ENCODE measurements at places on chromosomes 13 and 19. TPM values are rescaled to one million over a fixed set of nuclear protein-coding genes. Genes with fewer than 3 reads are reported as not detected.

SIGLEC5 gene
- not detected for total RNA-seq

ZNF486 gene
- 2.3 TPM for total RNA-seq

CYP2A7 gene
- total RNA-seq, result not detected

PLIN3 gene
- 51.6 TPM for total RNA-seq

KDM4B gene
- total RNA-seq, result 49.1 TPM

GRCh38 chr19:18777301-18778075 is 13.6 kb downstream of the COMP start:
- H3K4me1 ChIP-seq, result no peaks in the 10 kb centered on the region
- no peak overlapping the region for H3K27ac ChIP-seq
- no peak overlapping the region for H3K4me3 ChIP-seq
- DNase-seq, result no peak
- H3K36me3 ChIP-seq, result no peaks in the 10 kb centered on the region
- H3K27me3 ChIP-seq, result no peaks in the 10 kb centered on the region

GRCh38 chr13:97223037-97223710 is 1.0 kb downstream of the MBNL2 start:
- peak overlapping the region; percentile 78 for H3K4me3 ChIP-seq
- peak overlapping the region; percentile 85 for H3K27ac ChIP-seq

DNA sequence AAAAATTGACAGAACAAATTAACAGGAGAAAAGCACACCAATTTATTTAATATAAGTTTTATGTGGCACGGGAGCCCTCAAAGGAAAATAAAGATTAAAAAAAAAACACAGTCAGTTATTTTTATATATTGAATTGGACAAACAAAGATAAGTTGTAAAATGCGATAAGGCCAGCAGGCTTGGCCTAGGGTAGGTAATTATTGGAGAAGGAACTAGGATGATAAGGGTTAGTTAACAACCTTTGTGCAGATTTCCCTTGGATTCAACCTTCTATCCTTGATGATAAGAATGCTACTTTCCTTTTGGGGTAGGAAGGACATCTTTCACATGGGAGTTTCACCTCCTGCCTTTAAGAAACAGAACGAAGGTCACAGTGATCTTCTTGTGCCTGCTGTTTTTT is 252.8 kb downstream of the SHISA2 start:
- H3K4me3 ChIP-seq, result no peak overlapping the region
- no peaks in the 10 kb centered on the region for H3K4me1 ChIP-seq
- no peak overlapping the region for H3K27ac ChIP-seq
- DNase-seq, result no peak
- no peaks in the 10 kb centered on the region for H3K36me3 ChIP-seq
- no peaks in the 10 kb centered on the region for H3K27me3 ChIP-seq

- peaks cover 38% of the 10 kb centered on the region for H3K4me1 ChIP-seq
- no peak overlapping the region for H3K4me3 ChIP-seq
- no peak overlapping the region for H3K27ac ChIP-seq
- H3K36me3 ChIP-seq, result no peaks in the 10 kb centered on the region
- no peak for DNase-seq
These were observed 43.8 kb downstream of the ESD start for GRCh38 chr13:46753137-46753536.

GRCh38 chr13:31851216-31851615 is 111.9 kb downstream of the RXFP2 start:
- no peaks in the 10 kb centered on the region for H3K4me1 ChIP-seq

GRCh38 chr13:26585136-26585535 is 27.7 kb downstream of the WASF3 start:
- H3K4me1 ChIP-seq, result peaks cover 30% of the 10 kb centered on the region
- no peak for DNase-seq
- no peaks in the 10 kb centered on the region for H3K27me3 ChIP-seq
- H3K4me3 ChIP-seq, result no peak overlapping the region
- no peak overlapping the region for H3K27ac ChIP-seq
- H3K36me3 ChIP-seq, result no peaks in the 10 kb centered on the region

GRCh38 chr13:35961461-35962220 is 169.5 kb downstream of the DCLK1 start:
- H3K27ac ChIP-seq, result no peak overlapping the region
- H3K36me3 ChIP-seq, result no peaks in the 10 kb centered on the region
- no peak overlapping the region for H3K4me3 ChIP-seq
- DNase-seq, result no peak
- peaks cover 28% of the 10 kb centered on the region for H3K4me1 ChIP-seq

- peak overlapping the region; percentile 91 for H3K4me3 ChIP-seq
- H3K4me1 ChIP-seq, result peaks cover 26% of the 10 kb centered on the region
- DNase-seq, result no peak
- no peaks in the 10 kb centered on the region for H3K27me3 ChIP-seq
These were observed 751 bp downstream of the ZNF584 start for GRCh38 chr19:58409010-58409790.

- DNase-seq, result no peak
- H3K4me3 ChIP-seq, result no peak overlapping the region
- H3K27me3 ChIP-seq, result no peaks in the 10 kb centered on the region
- no peaks in the 10 kb centered on the region for H3K36me3 ChIP-seq
- peaks cover 100% of the 10 kb centered on the region for H3K4me1 ChIP-seq
- peak overlapping the region; percentile 37 for H3K27ac ChIP-seq
These were observed 16.8 kb downstream of the ELL start for GRCh38 chr19:18504886-18505610.

DNA sequence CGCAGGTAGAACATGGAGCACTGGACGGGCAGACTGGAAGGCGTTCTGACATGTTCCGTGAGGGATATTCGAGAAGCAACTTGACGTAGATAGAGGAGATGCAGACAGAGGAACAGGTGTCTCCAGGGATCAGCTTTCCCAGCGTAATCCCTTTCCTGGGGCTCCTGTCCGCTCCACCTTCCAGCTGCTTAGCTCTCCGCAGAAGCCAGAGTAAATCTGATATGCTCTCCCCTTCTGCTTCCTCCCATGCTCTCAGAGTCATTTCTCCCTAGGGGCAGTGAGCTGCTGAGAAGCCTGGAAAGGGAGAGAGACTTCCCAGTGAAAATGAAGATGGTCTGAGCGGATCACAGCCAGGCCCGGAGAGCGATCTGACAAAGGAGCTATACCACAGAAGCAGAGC is 23.0 kb upstream of the OLFM4 start:
- H3K4me3 ChIP-seq, result no peak overlapping the region
- no peaks in the 10 kb centered on the region for H3K36me3 ChIP-seq
- no peaks in the 10 kb centered on the region for H3K27me3 ChIP-seq
- no peak overlapping the region for H3K27ac ChIP-seq
- no peaks in the 10 kb centered on the region for H3K4me1 ChIP-seq

- peaks cover 5% of the 10 kb centered on the region for H3K4me1 ChIP-seq
- H3K27ac ChIP-seq, result no peak overlapping the region
- H3K36me3 ChIP-seq, result no peaks in the 10 kb centered on the region
These were observed 55.1 kb upstream of the NBEA start for GRCh38 chr13:34886987-34887386.

- H3K4me1 ChIP-seq, result no peaks in the 10 kb centered on the region
- no peaks in the 10 kb centered on the region for H3K27me3 ChIP-seq
- H3K27ac ChIP-seq, result no peak overlapping the region
These were observed 15.1 kb downstream of the LILRA5 start for GRCh38 chr19:54297759-54298305.

DNA sequence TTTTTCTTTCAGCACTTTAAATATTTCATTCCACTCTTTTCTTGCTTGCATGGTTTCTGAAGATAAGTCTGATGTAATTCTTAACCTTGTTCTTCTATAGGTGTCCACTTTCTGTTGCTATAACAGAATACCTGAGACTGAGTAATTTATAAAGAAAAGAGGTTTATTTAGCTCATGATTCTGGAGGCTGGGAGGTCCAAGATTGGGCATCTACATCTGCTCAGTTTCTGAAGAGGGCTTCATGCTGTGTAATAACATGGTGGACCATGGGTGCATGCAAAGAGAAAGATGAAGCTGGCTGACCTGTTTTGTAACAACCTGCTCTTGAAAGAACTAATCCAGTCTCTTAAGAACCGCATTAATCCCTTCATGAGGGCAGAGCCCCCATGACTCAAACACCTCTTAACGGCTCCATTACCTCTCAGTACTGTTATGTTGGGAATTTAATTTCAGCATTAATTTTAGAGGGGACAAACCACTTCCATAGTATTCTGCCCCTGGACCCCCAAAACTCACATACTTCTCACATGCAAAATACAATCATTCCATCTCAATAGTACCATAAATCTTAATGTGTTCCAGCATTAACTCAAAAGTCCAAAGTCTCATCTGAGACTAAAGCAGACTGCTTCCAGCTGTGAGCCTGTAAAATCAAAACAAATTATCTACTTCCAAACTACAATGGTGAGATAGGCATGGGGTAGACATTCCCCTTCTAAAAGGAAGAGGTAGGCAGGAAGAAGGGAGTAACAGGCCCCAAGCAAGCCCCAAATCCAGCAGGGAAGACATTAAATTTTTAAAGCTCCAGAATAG is 9.6 kb upstream of the FGF9 start:
- H3K27ac ChIP-seq, result no peak overlapping the region
- no peak overlapping the region for H3K4me3 ChIP-seq
- H3K36me3 ChIP-seq, result no peaks in the 10 kb centered on the region

DNA sequence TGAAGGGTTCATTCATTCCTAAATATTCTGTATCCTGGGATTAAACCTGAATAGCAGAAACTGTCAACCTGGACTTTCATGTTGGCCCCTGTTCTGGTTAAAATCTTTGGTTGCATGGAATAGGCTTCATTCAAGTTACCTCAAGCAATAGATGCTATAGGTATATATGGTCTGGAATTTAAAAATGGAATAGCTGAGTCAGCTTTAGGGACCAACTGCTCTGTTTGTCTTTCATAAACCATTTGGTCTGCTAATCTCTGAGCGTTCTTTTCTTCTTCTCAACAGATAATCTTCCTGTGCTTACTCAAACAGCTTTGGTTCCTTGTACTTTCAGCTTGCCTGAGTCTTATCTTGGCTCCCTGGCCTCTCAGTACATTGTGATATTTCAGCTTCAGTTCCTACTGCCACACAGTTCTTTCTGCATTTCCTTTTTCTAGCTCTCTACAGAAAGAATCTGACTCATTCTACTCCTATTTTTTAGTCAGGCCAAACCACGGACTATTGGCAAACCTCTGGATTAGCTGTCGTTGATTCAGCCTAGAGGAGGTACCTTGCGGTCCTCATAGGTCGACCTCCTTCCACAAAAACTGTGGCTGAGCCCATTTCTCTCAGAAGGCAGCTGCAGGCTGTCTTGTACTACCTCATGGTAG is 35.9 kb upstream of the MAB21L1 start:
- no peak for DNase-seq
- no peaks in the 10 kb centered on the region for H3K27me3 ChIP-seq
- H3K36me3 ChIP-seq, result no peaks in the 10 kb centered on the region
- H3K27ac ChIP-seq, result no peak overlapping the region
- no peak overlapping the region for H3K4me3 ChIP-seq
- no peaks in the 10 kb centered on the region for H3K4me1 ChIP-seq

- no peak overlapping the region for H3K4me3 ChIP-seq
- H3K4me1 ChIP-seq, result peaks cover 30% of the 10 kb centered on the region
- no peaks in the 10 kb centered on the region for H3K36me3 ChIP-seq
- no peak for DNase-seq
These were observed 183.5 kb upstream of the TSC22D1 start for GRCh38 chr13:44759384-44760360.

DNA sequence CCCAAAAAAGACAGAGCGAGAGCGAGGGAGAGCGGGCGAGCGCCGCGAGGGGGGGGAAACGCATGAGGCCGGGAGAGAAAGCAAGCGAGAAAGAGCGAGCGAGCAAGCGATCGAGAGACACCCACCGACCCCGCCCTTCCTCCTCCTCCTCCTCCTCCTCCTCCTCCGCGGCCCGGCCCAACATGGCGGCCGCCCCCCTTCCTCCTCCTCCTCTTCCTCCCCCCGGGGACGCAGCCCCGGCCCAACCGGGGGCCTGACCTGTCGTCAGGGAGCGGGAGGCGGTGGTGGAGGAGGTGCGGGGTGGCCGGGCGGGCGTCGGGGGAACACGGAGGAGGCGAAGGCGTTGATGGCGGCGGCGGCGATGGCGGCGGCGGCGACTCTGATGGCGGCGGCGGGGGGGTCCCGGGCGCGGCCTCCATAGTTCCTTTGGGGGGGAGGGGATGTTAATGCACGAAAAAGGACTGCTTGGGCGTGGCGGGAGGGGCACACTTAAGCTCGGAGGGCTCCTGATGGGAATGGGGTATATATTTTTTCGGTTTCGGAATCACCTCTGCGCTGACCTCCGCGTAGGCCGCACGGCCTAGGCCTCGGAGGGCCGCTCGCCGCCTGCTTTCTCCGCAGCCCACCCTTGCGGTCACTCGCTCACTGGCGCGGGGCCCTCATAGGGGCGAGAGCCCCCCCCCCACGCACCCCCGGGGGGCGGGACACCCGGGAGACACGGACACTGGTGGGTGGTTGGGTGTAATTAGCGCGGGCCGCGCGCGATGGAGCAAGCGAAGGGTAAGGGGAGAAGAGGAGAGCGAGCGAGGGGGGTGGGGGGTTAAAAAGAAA is 1.2 kb downstream of the ZC3H4 start:
- H3K36me3 ChIP-seq, result no peaks in the 10 kb centered on the region
- H3K4me1 ChIP-seq, result peaks cover 36% of the 10 kb centered on the region
- H3K27ac ChIP-seq, result peak overlapping the region; percentile 100
- H3K4me3 ChIP-seq, result peak overlapping the region; percentile 98
- H3K27me3 ChIP-seq, result no peaks in the 10 kb centered on the region
- DNase-seq, result no peak

- H3K36me3 ChIP-seq, result no peaks in the 10 kb centered on the region
- no peak for DNase-seq
- H3K27me3 ChIP-seq, result no peaks in the 10 kb centered on the region
- peak overlapping the region; percentile 59 for H3K4me3 ChIP-seq
- no peak overlapping the region for H3K27ac ChIP-seq
These were observed 1193.8 kb downstream of the SLITRK1 start for GRCh38 chr13:82688400-82688994.

DNA sequence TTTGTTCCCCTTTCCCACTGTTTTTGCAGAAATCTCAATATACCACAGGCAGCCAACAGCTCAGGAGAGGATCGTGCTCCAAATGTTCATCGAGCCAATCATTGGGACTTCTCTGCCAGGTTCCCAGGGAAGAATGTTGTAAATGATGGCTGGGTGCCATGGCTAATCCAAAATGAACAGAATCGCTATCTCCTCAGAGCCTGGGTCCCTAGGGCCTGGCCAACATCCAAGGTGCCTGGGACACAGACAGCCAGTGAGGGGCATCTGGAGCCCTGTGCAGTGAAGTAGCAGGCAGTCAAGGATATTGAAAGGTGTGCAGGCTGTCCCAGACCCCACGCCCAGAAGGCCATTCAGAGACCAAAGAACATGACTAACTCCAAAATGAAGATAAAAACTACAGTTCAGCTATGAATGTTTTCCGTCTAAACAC is 37.8 kb downstream of the BRD4 start:
- DNase-seq, result no peak
- peak overlapping the region; percentile 14 for H3K4me3 ChIP-seq
- no peaks in the 10 kb centered on the region for H3K36me3 ChIP-seq
- peak overlapping the region; percentile 27 for H3K27ac ChIP-seq
- H3K27me3 ChIP-seq, result no peaks in the 10 kb centered on the region

- H3K4me1 ChIP-seq, result no peaks in the 10 kb centered on the region
- no peak for DNase-seq
- no peaks in the 10 kb centered on the region for H3K27me3 ChIP-seq
- H3K36me3 ChIP-seq, result no peaks in the 10 kb centered on the region
These were observed 15.1 kb downstream of the ZNRF4 start for GRCh38 chr19:5470264-5470671.

DNA sequence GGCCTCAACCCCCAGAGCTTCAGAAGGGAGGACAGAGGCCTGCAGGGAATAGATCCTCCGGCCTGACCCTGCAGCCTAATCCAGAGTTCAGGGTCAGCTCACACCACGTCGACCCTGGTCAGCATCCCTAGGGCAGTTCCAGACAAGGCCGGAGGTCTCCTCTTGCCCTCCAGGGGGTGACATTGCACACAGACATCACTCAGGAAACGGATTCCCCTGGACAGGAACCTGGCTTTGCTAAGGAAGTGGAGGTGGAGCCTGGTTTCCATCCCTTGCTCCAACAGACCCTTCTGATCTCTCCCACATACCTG is 969 bp upstream of the CEACAM5 start:
- H3K4me3 ChIP-seq, result no peak overlapping the region
- H3K27ac ChIP-seq, result no peak overlapping the region
- H3K27me3 ChIP-seq, result no peaks in the 10 kb centered on the region
- no peaks in the 10 kb centered on the region for H3K4me1 ChIP-seq
